ENCODE measurements at places on chromosomes 3 and 15.

DNA sequence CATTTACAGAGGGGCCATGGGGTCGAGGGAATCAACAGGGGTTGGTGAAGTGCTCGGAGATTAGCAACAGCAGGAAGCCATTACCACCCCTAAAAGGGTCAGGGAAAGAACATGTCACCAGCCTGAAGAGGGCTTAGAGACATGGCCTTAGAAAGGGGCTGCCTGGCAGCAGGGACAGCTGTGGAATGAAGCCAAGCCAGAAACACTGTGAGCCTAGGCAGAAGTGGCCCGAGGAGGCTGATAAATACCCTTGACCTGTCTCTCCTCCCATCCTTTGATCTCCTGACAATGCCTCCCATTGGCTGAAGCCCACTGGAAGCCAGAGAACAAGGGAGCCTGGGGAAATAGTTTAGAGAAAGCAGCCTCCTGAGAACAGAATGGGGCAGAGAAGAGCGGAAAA is 31.4 kb downstream of the GPD1L start:
- no peak for DNase-seq

GRCh38 chr3:55128225-55128823 is 200.5 kb upstream of the LRTM1 start:
- DNase-seq: no peak

- DNase-seq: no peak
These were observed 543.3 kb downstream of the ZBBX start for GRCh38 chr3:166836836-166837235.

DNA sequence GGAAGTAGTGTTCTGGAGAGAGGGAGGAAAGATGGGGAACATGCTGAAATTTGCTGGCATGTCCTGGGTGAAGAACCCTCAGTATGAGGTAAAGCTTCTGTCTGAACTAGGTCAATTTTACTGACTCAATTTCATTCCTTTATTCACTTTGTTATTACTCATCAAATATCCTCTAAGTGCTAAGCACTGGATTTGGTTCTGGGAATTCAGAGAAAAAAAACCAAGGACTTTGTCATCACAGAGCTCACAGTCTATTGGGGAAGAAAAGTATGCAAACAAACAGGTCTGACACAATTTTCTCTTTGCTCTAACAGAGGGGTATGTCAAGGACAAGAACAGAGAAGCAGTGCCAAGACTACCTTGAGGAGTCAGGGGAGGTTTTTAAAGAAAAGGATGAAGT is 68.0 kb downstream of the TFG start:
- no peak for DNase-seq

- no peak for DNase-seq
These were observed 22.2 kb upstream of the CLEC3B start for GRCh38 chr3:45003859-45004258.

DNA sequence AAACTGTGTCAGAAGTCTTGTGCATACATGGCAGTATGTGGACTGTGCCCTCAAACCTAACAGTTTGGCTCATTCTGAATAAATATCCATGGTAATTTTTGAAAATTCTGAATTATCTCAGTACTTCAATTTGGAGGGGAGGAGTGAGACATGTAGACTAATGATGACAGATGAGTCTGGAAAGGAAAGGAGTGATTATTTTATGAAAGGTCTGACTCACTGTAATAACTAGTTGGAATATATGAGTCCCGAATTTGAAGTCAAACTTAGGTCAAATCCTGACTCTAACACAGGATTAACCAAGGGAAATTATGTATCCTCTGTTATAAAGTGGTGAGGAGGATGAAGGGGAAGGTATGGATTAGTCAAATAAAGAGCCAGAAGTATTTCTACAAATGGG is 38.6 kb downstream of the SUCNR1 start:
- DNase-seq: no peak

- DNase-seq: no peak
These were observed 33.7 kb downstream of the FBLN2 start for GRCh38 chr3:13582366-13583250.

GRCh38 chr3:94935738-94936580 is 873.1 kb downstream of the NSUN3 start:
- no peak for DNase-seq

GRCh38 chr3:153897842-153898241 is 223.3 kb upstream of the ARHGEF26 start:
- no peak for DNase-seq

DNA sequence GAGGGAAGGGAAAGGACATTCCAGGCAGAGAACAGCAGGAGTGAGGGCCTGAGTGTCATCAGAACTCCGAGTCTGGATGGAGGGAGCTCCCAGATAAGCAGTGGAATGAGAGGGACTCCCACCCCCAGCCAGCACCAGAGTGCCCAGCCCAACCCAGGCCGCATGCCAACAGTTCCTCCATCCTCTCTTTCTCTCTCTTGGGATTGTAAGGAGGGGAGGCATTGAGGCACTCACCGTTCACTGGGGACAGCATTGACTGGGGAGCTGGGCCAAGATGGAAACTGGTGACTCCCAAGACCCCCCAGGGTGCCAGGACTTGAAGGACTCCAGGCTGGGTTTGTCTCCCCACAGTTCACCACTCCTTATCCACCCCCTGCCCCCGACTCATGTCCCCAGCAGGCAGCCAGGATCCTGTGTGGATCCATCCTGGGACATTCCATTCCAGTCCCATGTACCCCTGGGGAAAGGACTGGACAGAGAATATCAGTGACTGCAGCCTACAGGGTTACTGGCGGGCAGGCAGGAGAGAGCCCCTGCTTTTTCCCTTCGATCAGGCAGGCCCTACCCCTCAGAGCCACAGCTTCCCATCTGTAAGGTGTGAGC is 15.7 kb downstream of the PTH1R start:
- DNase-seq: no peak

DNA sequence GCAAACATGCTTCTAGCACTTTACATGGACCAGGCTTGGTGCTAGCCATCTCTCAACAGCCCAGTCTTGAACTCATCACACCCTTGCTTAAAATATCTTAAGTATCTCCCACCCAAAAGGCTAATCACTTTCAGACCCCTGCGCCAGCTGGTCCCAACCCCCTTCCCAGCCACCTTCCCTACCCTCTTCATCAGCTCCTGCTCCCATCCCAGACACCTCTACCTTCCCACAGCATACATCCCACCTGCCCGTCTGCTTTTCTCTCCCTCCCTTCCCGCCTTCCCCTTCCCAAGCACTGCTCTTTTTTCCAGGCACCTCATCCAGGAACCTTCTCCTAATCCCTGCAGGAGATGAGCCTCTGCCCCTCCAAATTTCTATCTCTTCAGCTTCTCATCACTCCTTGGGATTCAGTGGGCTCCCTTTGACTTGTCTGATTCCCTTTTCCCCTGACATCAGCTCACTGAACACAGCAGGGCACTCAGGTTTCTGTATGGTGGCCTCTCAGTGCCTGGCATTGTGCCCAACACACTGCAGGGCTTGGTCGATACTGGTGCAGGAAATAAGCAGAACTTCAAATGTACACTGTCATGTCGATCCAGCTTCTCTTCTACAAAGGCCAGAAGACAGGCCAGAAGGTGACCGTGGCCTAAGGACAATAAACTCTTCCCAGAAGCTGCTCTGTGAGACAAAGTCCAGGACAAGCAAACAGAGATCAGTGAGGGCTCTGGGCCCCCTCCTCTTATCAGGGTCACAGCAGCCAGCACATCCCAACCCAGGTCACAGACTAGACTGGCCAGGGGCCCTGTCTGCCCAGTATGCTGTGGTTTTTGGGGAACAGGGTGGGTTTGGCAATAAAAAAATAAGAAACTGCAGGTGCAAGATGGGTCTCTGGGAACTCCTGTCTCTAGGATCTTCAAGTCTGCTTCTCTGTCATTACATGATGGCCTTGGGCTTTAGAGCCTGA is 2.2 kb upstream of the ITIH1 start:
- DNase-seq: no peak

GRCh38 chr3:194579091-194579606 is 54.1 kb downstream of the TMEM44 start:
- no peak for DNase-seq

- DNase-seq: peak; percentile 69
These were observed 847 bp downstream of the WHAMM start for GRCh38 chr15:82810061-82810889.

- DNase-seq: peak; percentile 42
These were observed 17.0 kb downstream of the TOPBP1 start for GRCh38 chr3:133644768-133645167.

DNA sequence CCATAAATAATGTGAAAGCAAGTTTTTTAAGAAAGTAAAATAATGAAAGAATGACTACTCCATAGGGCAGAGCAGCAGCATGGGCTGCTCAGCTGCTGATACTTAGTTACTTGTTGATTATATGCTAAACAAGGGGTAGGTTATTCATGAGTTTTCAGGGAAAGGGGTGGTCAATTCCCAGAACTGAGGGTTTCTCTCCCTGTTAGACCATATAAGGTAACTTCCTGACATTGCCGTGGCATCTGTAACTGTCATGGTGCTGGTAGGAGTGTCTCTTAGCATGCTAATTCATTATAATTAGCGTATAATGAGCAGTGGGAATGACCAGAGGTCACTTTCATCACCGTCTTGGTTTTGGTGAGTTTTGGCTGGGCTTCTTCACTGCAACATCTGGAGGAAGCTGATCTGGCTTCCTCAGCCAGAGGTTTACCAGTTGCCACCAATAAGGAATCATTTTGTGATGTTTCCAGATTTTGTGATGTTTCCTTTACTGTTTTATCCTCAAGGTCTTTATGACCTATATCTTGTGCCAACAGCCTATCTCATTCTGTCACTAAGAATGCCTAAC is 121.8 kb upstream of the CHL1 start:
- no peak for DNase-seq

GRCh38 chr15:60939389-60939788 is 289.7 kb downstream of the RORA start:
- no peak for DNase-seq

DNA sequence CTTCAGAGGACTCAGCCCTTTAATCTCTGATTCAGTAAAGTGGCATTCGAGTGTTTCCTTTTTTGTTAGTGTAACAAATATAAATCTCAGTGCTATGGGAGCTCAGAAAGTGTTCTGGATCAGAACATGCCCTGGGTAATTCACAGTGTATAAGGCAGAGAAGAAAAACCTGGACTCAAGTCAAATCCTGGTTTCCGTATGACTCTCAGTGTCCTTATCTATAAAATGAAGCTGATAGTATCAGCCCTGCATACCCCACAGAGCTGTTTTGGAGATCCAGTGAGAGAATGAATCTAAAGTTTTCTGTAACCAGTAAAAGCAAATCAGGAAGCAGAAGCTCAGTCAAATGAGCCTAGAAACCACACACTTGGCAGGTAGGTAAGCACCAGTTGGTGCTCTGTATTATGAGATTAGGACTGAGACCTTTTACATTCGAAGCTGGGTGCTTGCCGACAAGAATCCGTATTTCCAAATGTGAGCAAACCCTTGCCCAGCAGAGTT is 67.2 kb downstream of the IL1RAP start:
- DNase-seq: no peak
